ENCODE measurements at places on chromosomes 11 and 22.
A peak's percentile ranks its signal among the peaks of the same experiment; 100 is the strongest.

DNA sequence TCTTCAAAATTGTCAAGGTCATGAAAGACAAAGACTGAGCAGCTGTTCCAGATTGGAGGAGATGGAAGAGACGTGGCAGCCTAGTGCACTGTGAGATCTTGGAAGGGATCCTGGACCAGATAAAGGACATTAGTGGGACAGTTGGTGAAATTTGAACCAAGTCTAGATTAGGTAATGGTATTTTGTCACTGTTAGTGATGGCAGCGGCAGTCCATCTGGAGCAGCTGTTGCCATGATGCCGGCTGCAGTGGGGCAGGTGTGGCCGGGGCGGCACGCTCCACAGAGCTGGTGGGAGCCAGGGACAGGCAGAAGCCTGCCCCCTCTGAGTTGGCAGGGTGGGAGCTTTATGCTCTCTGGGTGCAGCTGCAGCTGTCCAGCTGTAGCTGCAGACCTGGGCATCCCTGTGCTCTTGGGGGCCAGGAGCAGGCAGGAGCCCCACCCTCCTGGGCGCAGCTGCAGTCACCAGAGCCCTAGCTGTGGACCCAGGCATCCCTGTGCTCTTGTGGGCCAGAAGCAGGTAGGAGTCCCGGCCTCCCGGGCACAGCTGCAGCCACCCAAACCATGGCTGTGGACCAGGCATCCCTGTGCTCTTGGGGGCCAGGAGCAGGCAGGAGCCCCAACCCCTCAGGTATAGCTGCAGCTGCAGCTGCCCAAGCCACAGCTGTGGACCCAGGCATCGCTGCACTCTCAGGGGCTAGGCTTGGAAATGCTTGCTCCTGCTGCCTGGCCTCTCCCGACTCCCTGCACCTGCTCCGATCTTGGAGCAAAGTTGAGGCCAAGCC is 20.7 kb downstream of the DIXDC1 start:
- no peak for DNase-seq

DNA sequence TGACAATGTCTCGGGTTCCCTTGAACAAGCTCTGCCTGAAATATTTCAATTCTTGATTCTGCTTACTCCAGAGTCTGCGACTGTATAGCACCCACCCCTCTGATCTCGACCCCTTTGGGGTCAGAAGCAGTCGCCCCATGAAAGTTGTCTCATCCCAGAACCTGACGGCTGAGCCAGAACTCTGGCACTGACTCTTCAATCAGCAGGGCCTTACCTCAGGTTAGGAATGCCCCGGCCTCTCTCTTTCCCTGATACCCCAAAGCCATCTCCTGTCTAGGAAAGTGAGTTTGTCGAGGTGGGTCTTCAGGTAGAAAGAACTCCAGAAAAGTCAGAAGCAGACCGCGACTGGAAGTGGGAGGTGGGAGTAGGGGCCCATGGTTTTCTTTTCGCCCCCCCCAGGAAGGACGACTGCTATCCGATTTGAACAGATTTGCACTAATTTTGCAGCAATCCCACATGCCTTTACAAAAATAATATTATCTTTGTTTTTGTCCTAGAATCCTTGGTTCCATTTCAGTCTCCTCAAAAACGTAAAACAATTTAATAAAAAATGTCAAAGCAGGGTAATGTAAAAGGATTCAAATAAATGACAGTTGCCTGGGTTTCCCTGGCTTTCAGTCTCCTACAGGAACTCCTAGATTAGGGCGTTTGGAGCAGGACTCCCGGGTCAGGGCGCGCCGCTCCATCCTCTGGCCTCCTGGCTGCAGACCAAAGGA is 898 bp upstream of the ROBO3 start:
- no peak for DNase-seq

GRCh38 chr22:35555483-35555890 is 14.9 kb downstream of the RASD2 start:
- no peak for DNase-seq

- no peak for DNase-seq
Measured at GRCh38 chr22:39281126-39281525, 36.3 kb upstream of the PDGFB start.

DNA sequence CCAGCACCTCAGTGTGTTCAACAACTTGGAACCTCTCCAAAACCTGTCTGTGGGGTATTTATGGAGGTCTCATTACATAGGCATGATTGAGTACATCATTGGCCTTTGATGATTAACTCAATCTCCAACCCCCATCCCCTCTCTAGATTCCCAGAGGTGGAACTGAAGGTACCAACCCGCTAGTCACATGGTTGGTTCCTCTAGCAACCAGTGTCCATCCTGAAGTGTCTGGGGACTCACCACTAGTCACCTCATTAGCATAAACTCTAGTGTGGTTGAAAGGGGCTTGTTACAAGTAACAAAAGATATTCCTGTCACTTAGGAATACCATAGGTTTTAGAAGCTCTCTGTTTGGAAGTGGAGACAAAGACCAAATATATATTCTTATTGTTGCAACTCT is 40.3 kb downstream of the SIK2 start:
- DNase-seq = peak; percentile 34

GRCh38 chr11:3215346-3216026 is 3.1 kb downstream of the MRGPRG start:
- DNase-seq = no peak

GRCh38 chr11:95991101-95991500 is 67.2 kb upstream of the MTMR2 start:
- DNase-seq = peak; percentile 31

- no peak for DNase-seq
Measured at GRCh38 chr11:22115470-22116029, 77.3 kb upstream of the ANO5 start.
